Effector memory CD4-positive, alpha-beta T cell (primary cell): ENCODE measurements at places on chromosomes 3 and 15.

GRCh38 chr15:90588427-90588826 is 58.7 kb downstream of the CRTC3 start:
- no peak for DNase-seq

DNA sequence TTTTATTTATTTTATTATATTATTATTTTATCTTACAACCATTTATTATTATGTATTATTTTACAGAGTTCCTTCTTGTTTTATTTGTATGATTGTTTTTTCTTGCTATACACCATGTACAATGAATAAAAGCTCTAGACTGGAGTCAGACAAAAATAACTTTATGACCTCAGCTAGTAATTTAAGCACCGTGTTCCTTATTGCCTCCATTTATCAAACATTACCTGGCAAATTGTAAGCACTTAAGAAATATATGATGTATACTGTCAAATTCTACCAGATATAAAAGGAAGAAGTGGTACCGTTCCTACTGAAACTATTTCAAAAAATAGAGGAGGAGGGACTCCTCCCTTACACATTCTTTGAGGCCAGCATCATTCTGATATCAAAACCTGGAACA is 326.9 kb upstream of the NECTIN3 start:
- DNase-seq = no peak

DNA sequence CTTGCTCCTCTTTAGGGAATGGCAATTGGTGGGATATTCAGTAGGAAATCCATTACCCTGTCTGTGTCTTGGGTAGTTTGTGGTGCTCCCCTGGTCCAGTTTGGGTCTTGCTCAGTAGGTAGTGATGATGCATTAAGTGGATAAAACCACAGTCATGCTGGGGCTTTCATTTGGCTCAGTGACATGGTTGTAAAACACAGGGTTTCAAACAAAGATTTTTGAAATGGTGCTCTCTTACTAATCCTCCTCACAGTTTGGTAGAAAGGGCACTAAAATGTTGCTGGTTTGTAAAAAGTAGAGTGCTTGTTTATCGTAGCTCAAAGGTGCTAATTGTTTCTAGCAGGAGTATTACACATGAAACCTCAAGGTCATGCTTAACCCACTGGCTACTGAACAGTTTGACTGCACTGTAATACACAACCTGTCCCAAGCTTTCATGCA is 22.9 kb downstream of the BBX start:
- no peak for DNase-seq

DNA sequence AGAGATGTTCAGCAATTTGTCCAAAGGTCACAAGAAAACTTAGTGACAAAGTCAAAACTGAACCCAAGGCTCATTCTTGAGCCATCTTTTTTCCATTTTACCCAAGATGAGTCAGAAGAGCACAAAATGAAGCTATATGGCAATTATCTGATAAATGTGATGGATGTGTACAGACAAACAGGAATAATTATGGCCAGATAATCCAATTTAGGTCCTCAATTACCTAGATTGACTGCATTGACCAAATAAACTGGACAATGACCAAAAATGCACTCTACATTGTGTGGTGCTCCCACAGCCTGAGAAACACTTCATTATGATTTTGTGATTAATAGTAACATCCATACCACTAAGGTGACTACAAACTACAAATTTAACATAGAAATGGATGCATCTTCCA is 1105.8 kb downstream of the IGSF11 start:
- DNase-seq = no peak

GRCh38 chr3:68483601-68484000 is 448.7 kb downstream of the TAFA4 start:
- no peak for DNase-seq

GRCh38 chr3:152399374-152399773 is 130.6 kb downstream of the MBNL1 start:
- DNase-seq = no peak

GRCh38 chr15:89783111-89783860 is 7.2 kb downstream of the MESP2 start:
- DNase-seq = no peak

- DNase-seq = no peak
Observed at GRCh38 chr15:44300572-44300971, 12.1 kb downstream of the GOLM2 start.

- no peak for DNase-seq
Observed at GRCh38 chr3:187263270-187263669, 28.3 kb downstream of the MASP1 start.

- no peak for DNase-seq
Observed at GRCh38 chr3:138260611-138261010, 69.0 kb downstream of the NME9 start.

DNA sequence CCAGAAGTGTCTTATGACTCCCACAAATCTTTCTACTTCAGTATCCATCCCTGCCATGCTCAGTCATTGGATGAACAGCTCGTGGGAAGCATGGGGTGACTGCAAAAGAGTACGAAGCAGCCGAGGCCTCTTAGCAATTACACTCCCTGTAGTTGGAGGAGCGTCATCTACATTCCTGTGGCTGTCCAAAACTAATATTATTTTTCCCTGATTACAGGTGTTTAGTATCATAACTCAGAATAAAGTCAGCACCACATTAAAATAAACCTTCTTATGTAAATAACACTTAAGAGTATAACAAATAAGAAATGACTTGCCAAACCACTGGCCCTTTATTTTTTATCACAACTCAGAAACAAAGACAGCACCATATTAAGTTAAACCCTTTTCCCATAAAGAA is 141.5 kb downstream of the PLOD2 start:
- no peak for DNase-seq

DNA sequence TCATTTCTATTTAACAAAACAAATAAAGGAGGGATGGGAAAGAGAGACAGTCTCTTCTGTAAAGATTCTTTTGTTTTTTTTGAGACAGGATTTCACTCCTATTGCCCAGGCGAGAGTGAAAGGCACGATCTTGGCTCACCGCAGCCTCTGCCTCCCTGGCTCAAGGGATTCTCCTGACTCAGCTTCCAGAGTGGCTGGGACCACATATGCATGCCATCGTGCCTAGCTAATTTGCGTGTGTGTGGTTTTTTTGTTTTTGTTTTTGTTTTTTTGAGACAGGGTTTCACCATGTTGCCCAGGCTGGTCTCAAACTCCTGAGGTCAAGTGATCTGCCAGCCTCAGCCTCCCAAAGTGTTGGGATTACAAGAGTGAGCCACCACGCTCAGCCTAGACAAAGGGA is 23.3 kb downstream of the STAG1 start:
- no peak for DNase-seq

- no peak for DNase-seq
Observed at GRCh38 chr3:114552527-114552812, 258.6 kb downstream of the TIGIT start.

- DNase-seq = no peak
Observed at GRCh38 chr3:50737193-50737905, 62.6 kb downstream of the DOCK3 start.

GRCh38 chr3:71130471-71131374 is 452.8 kb downstream of the FOXP1 start:
- peak; percentile 38 for DNase-seq

DNA sequence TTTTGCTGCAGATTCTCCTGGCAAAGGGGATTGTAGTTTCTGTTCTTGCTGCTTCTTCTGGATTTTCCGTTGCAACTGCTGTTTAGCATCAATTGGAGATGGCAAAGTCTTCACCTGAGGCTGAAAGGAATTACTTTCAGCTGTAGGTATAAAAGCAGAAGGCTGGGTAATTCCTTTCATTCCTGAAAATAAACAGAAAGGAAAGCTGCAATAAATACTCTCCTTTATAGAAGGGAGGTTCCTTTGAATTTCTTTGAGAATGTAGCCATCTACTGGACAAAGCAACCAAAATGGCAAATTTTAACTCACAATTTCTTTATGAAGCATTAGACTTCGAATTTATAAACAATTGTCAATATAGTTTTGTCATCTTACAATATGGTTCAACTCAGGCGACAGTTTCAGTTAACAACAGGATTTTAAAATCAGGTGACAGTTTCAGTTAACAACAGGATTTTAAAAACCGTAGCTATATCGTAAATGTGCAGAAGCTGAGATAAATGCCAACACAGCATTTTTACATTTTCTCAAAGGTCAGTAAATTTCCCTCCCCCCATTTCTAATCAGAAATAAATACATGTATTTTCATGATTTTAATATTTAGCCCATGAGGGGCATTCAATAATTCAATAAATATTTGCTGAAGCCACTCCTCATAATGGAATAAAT is 104.9 kb upstream of the NEDD4 start:
- DNase-seq = no peak

DNA sequence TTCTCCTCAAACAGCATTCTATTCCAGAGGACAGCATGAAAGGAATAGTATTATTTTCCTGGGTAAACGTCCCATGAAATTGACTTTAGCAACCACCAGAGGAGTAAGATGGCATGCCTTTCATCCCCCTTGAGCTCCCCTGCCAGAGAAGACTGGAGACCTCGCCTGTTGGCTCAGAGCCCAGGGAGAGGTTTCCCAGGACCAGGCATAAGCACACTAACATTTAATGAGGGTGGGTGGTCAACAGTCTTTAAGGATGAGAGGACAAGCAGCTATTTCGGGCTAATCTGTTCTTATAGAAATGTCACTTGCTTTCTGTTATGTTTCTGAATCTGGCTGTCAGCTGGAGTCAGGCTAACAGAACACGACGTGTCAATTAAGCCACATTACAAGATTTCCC is 390.5 kb downstream of the GABRG3 start:
- DNase-seq = no peak

- DNase-seq = no peak
Observed at GRCh38 chr3:53227993-53228885, 27.6 kb downstream of the TKT start.

GRCh38 chr15:90463381-90463780 is 66.3 kb upstream of the CRTC3 start:
- DNase-seq = no peak
